Inflammatory macrophage (primary cell): ENCODE measurements at places on chromosomes 4 and X.

DNA sequence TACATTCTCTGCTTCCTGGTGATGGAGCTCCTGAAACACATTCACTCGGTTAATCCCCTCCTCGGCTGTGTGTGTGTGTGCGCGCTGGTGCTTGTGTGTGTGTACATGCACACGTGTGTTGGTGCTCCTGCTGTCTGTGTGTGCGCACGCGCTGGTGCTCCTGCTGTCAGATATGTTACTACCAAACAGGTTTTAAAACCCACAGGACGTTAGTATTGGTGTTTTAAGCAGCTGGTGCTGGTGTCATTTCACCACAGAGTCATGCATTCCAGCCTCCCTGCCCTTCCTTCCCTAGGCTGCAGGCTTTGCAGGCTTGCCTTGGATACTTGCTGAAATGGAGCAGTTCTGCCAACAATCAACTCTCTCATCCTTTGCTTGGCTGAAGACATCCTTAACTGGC is 48.1 kb upstream of the CPLX1 start:
- no peak for DNase-seq

GRCh38 chr4:13108096-13108495 is 376.0 kb downstream of the RAB28 start:
- no peak for DNase-seq

DNA sequence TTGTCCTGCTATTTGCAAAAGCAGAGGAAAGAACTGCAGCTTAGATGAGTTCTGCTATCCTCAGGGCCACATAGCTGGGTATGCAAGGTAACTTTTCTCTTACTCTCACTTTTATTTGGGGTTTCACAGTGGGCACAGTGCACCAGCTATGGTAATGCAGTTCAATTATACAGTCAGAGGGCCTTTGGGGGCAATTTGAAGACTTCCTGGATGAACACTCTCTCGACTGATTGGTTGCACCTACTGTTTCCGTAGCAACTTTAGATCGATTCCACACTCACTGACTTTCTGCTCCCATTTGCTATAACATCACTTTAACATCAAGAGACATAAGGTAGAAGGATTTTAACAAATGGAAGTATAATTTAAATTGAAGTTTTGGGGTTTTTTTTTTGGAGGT is 128.6 kb downstream of the SLC39A8 start:
- DNase-seq = no peak

DNA sequence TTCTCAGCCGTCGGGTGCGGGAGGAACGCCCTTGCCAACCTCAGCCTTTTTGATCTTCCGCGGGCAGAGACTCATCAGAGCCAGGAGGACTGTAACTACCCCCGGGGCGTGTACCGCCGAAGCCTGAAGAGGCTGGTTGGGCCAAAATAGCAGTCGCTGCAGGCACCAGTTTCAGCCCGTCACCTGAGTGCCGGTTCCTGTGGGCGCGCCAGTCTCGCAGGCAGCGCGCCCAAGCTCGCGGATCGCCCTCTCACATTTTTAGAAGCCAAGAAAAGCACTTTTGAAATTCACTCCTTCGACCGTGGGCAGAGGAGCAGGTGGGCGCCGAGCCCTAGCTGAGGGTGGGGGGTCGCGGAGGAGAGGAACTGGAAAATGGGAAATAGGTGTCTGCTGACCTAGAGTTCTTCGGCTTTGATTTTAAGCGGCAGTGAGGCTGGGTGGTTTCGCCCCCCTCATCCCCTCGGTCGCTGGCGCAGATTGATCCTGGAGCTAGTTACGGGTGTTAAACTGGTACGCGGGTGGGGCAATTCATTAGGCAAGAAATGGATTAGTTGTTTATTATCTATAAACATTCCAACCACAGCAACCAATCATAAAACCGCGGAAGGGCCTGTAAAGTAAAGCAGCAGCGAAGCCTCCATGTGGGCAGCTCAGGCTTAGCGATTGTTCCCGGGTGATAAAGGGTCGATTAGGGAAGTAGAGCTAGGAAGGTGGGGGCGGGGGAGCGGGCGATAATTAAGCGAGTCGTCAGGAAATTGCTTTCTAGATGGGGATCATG is 69.2 kb downstream of the FBXO8 start:
- no peak for DNase-seq

DNA sequence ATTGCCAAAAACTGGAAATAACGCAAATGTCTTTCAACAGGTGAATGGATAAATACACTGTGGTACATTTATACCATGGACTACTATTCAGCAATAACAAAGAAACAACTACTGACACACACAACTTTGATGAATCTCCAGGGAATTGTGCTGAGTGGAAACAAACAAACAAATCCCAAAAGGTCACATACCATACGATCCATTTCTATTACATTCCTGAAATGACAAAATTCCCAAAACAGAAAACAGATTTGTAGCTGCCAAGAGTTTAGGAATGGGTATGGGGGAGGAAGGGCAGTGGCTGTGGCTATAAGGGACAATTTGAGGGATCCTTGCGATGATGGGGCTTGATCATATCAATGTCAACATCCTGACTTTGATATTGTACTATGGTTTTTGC is 2.5 kb downstream of the ZNF182 start:
- DNase-seq = no peak

- peak; percentile 83 for DNase-seq
Measured at GRCh38 chrX:13013363-13014110, 30.9 kb downstream of the FAM9C start.

GRCh38 chr4:169254546-169254983 is 16.2 kb downstream of the SH3RF1 start:
- DNase-seq = no peak

DNA sequence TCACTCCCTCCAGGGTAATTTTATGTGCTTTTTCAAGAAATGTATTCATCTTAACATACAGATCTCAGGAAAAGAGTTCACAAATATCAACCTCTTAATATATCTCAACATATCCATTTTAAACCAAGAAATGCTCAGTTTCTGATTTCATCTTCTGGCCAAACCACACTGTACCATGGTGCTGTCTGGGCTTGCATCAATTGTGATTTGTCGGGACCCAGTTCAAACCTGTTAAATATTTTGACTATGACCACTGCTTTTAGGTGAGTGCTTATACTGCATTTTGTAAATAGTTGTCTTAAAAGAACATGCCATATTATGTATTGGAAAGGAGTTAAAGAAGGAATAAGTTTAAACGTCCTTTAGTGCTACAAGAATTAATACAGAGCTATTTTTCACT is 352.1 kb downstream of the SPOCK3 start:
- DNase-seq = no peak

DNA sequence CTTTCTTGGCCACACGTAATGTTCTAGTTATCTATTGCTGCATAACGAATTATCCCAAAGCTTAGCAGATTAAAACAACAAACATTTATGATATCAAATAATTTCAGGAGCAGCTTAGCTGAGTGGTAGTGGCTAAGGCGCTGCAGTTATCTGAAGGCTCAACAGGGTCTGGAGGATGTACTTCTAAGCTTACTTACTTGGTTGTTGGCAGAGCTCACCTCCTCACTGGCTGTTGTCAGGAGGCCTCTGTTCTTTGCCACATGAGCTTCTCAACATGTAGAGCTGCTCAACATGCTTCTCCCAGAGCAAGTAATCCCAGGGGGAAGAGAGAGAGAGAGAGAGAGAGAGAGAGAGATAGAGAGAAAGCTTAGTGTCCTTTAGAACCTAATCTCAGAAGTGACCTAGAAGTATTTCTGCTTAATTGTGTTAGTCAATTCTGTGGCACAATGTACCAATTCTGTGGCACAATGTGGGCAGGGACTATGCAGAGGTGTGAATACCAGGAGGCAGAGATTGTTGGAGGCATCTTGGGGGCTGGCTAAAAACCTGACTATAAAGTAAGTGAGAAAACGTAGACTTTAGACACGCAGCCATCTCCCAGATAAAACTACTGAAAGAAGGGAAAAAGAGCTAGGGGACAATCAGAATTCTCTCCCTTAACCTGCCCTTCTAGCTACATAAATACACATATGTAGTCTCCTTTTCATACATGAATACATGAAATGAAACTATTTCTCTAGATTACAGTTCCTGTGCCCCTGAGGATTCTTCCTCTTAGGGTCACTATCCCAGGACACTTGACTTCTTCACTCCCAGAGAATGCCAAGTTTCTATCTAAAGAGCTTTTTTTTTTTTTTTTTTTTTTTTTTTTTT is 40.2 kb downstream of the HOPX start:
- no peak for DNase-seq

GRCh38 chrX:40543661-40544328 is 37.0 kb upstream of the ATP6AP2 start:
- peak; percentile 41 for DNase-seq

DNA sequence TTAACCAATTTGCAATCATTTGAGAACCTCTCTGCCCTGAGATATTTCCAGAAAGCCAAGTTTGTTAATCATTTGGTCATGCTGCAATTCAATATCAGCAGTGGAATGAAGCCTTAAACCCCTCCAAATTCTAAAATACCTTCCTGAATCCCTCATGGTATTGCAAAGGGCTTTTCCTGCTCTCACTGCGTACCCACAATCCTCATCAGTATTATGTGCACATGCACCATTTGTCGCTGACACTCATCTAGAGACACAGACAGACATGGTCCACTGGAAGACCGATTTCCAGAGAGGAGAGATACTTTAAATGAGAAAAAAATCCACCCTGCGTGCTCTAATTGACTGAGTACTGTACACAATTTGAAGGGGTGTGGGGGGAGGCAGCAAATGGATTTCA is 104.4 kb downstream of the GPC3 start:
- DNase-seq = no peak

DNA sequence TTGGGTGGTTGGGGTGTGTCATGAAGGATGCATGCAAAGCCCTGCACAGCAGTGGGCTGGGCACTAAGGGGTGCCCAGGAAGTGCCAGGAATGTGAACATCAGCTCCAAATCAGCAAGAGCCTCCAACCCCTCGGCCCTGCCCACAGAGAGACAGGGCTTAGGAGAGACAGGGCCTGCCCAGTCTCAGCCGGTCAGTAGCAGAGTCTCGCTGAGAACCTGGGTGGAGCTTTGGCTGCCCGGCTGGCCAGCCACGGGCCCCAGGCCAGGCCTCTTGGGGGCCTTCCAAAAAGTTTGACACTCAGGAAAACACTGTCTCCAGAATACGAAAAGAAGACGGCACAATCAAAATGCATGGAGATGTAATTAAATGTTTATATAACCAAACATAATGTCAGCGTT is 4.3 kb upstream of the MXD4 start:
- DNase-seq = no peak

- no peak for DNase-seq
Measured at GRCh38 chr4:156085100-156085499, 131.4 kb upstream of the CTSO start.

DNA sequence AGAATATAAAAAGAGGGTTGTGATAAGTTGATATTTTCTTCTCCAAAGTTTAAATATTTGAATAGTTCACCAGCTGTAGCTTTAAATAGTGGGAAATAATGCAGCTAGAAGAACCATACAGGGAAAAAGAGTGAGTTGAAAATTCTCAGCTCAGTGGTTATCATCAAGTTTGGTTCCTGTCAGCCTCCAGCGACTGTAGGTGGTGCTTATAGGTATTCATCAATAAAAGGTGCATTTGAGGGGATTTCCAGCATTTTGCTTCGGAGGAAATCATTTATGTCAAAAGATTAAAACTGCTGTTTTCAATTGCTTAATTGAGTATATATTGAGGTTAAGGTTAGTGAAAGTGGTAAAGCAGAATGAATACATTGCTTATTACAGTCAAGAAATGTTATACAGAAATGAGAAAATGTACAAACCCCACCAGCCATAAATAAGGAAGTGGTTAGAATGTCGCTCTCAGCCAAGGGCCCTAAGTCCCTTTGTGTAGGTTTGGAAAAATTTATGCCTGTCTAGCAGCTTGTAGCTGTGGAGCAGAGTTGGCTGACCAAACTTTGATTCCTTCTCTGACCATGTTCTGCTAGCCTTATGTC is 532.9 kb upstream of the FTHL17 start:
- no peak for DNase-seq

DNA sequence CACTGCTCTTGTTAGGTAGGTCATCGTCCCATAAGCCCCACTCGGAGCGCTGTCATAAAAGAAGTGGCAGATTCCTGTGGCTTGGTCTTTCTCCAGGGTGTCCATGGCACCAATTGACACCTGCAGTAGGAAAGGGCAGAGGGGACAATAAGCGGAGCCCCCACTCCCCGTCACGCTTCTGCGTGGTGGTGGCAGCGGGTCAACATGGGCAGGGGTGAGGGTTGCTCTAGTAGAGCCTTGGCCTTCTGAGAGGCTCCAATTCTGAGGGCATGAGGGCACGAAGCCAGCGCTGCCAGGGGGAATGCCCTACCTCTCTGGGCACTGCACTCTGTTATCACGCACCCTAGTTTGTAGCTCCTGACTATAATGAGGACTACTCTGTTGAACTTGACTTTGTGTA is 90.4 kb downstream of the PHKA2 start:
- DNase-seq = no peak
